ENCODE measurements at places on chromosomes 2 and 18. TPM values are rescaled to one million over a fixed set of nuclear protein-coding genes. Genes with fewer than 3 reads are reported as not detected.

IL1A gene
- total RNA-seq: 86.3 TPM

CYP1B1 gene
- total RNA-seq: 0.78 TPM

DLGAP1 gene
- total RNA-seq: not detected

LIMS3 gene
- 3.6 TPM for total RNA-seq

EPAS1 gene
- total RNA-seq: 58.2 TPM

MARCHF4 gene
- 10.8 TPM for total RNA-seq

R3HDM1 gene
- 7.1 TPM for total RNA-seq

NR4A2 gene
- total RNA-seq: 0.30 TPM

VIT gene
- total RNA-seq: 0.30 TPM

TGFA gene
- 0.28 TPM for total RNA-seq

GCG gene
- total RNA-seq: not detected

All from smooth muscle cell of the umbilical artery (primary cell).